NCI-H1436 treated with DMSO at 0.1 percent for 48 hours (cell line): ENCODE measurements at places on chromosomes 13 and 19.

GRCh38 chr19:53554804-53555203, 16.9 kb downstream of the ZNF331 start:
- DNase-seq, result no peak

GRCh38 chr19:2332341-2333026, 4.0 kb downstream of the SPPL2B start:
- DNase-seq, result peak; percentile 60

DNA sequence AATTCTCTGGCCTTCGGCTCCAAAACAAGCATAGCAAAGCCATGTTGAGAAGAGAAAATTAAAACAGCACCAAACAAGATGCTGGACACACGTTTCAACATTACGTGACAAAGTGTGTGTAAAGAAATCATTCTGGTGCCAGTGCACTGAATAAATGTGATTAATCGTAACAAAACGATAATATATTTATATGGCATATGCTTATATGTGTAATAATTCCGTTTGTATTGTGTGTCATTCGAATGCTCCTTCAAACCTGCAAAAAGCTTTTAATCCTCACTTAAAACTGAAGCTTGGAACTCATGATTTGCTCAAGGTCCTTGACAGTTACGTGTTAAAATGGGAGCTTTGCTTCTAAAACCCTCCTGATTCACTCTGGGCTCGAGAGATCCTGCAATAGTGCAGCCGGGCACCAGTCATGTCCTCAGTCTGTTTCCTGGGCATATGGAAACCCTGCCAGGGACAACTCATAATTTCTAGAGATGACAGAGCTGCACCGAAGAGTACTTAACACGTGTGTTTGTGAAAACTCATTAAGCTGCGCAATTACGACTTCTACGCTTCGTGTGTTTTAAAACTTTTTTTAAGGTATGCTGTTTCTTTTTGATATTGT, 731 bp upstream of the AKAP8L start:
- DNase-seq, result no peak

DNA sequence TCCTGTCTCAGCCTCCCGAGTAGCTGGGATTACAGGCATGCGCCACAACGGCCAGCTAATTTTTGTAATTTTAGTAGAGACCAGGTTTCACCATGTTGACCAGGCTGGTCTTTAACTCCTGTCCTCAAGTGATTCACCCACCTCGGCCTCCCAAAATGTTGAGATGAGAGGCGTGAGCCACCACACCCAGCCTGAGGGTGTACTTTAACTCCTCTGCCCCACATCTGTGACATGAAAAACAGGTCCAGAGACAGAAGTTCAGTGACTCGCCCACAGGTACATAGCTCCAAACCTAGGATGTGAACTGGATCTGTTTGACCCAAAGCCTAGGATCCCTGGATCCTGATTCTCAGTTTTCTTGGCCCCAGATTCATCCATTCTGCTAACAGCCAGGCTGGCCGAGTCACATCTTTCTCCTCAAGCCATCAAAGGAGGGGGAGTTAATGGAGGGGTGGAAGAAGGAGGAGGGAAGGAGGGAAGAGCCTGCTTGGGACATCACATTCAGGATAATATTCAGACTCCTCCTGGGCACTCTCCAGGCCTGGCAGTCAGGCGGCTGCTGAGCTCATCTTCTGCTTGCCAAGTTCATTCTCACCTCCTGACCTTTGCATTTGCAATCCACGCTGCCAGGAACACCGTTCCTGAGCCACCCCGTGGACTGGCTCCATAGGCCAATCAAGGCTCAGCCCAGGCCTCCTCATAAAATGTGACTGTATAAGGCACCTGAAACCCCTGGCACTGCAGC, 3.1 kb downstream of the SPC24 start:
- no peak for DNase-seq

DNA sequence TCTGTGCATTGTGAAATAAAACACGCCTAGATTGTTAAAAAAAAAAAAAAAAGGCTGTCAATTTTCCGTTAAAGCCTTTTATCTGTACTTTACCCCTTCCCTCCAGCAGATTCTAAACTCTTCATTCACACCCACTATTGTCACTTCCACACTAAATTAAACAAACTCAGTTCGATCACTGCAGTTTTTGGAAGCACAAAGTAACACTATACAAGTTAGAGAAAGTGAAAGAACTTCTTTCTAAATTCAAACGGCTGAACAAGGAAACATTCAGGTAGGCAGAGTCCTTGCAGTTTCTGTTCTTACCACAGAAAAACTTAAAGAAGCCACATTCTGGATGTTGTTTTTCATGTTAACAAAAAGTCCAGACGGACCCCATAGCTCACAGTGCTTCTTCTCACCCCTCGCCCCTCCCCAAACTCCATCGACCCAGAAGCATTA, 27.5 kb upstream of the UBE2L5 start:
- DNase-seq, result no peak

DNA sequence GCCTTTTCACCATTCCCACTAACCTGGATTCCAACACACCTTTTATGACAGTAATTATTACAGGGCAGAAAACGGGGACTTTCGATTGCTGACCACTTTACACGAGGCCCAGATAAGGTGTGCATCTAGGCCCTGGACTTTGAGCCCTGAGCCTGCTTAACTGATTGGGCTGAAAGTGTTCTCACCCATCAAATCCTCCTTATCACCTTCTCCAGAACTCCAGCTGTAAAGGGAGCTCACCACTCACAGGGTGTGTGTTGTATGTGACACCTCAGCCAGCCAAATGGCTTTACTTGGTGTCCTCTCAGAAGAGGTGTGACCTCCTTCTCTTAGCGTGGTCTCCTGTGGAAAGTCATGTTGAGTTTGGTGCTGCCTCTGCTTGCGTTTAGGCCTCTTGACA, 36.5 kb downstream of the SIPA1L3 start:
- no peak for DNase-seq
